ENCODE measurements at places on chromosomes 5 and 9.

GRCh38 chr9:20511686-20512085, 110.6 kb downstream of the MLLT3 start:
- no peak for DNase-seq

GRCh38 chr9:4574657-4575243, 84.5 kb downstream of the SLC1A1 start:
- no peak for DNase-seq

DNA sequence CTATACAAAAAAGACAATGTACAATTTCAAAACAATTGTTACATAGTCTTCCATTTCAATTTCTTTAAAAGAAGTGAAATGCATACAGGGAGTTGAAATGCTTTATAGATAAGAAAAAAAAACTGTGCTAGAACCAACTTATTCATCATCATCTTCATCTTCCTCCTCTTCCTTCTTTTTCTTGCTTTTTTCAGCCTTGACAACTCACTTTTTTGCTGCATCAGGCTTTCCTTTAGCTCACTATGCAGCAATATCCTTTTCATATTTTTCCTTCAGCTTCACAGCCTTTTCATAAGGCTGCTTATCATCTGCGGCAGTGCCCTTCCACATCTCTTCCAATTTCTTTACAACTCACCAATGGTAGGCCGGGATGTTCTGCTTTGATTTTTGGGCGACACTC, 4.4 kb downstream of the LHFPL2 start:
- DNase-seq, result no peak

- no peak for DNase-seq
Observed at GRCh38 chr9:98207606-98208005, 15.2 kb upstream of the CORO2A start.

- DNase-seq, result no peak
Observed at GRCh38 chr9:93001031-93001430, 53.7 kb downstream of the FGD3 start.

DNA sequence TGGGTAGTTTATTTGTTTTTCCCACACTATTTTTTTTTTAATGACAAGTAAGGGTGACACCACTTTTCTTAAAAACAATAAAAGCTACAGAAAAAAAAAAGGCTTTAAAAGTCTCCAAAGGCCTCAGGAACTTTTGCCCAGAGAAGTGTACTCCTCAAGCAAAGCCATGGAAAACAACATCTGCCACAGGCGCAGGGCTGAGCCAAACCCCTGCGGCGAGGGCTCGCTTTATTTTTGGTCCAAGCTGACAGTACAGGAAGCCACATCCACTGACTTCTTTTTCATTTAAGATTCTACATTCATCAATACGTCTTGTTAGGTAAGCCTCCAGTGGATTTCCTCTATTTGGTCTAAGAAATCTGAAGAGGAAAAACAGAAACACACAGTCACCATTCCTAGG, 51.9 kb upstream of the IFNK start:
- DNase-seq, result no peak

DNA sequence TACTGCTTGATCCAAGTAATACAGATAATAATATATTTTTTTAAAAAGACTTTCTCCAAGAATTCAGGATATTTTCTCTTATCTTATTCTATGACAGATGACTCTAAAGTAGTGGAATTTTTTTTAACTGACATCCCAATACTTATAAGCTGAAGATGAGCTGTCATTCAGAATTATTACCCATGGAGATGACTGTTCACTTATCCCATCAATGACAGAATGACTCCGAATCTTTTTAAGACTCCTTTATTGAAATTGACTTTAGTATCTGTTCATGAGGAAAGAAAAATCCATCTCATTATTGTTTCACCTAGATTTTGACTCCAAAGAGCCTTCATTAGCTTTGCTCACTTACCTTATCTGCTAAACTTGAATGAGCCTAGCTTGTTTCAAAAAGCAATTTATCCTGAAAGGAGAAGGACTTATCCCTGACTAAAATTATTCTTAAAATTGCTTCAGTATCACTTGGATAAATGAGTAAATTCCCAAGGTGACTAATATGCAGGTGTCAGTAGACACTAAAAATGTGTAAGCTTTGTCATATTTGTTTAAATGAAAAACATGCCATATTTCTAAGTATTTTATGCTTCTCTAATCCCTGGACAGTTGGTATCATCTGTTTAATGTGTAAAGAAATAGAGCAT, 146.9 kb downstream of the PLCXD3 start:
- DNase-seq, result no peak

- DNase-seq, result no peak
Observed at GRCh38 chr9:113600023-113600823, 136.7 kb downstream of the RGS3 start.

- no peak for DNase-seq
Observed at GRCh38 chr9:130233587-130233945, 32.0 kb upstream of the HMCN2 start.

GRCh38 chr5:160458806-160459800, 37.4 kb downstream of the PTTG1 start:
- no peak for DNase-seq

DNA sequence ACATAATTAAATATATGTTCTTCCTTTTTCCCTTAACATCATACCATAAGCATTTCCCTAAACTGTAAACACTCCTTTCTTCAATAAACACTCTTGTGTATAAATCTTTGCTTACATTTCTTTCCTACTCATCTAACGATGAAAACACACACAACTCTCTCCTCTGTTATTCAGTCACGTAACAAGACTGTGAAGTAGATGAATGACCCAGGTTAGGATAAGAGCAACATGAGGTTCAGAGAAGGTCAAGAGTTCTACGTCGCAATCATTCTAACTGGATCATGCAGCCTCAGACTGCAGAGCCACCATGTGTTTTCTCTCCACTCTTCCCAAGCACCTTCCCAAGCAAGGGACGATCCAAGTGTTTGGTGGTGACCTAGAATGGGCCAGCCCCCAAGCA, 70.5 kb upstream of the SPTLC1 start:
- no peak for DNase-seq

DNA sequence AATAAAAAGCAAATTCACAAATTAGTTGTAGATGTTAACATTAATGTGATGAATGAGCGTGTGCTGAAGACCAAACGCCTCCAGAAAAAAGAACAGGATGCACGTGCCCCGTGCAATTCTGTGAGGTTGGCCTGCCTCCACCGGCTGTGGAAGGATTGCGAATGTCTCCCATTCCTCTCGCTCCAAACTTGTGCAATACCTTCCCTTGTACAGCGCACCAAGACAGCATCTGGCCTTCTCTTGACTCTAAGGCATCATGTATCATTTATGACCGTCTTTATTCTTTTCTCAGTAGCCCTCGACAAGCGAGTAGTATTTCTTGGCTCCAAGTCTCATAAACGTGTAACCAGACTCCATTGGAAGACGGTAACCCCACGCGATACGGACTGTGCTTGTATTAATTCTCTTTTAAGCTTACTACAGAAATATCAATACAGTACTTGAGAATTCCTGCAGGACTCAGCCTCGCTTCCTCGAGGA, 1.5 kb upstream of the TESK1 start:
- peak; percentile 25 for DNase-seq

DNA sequence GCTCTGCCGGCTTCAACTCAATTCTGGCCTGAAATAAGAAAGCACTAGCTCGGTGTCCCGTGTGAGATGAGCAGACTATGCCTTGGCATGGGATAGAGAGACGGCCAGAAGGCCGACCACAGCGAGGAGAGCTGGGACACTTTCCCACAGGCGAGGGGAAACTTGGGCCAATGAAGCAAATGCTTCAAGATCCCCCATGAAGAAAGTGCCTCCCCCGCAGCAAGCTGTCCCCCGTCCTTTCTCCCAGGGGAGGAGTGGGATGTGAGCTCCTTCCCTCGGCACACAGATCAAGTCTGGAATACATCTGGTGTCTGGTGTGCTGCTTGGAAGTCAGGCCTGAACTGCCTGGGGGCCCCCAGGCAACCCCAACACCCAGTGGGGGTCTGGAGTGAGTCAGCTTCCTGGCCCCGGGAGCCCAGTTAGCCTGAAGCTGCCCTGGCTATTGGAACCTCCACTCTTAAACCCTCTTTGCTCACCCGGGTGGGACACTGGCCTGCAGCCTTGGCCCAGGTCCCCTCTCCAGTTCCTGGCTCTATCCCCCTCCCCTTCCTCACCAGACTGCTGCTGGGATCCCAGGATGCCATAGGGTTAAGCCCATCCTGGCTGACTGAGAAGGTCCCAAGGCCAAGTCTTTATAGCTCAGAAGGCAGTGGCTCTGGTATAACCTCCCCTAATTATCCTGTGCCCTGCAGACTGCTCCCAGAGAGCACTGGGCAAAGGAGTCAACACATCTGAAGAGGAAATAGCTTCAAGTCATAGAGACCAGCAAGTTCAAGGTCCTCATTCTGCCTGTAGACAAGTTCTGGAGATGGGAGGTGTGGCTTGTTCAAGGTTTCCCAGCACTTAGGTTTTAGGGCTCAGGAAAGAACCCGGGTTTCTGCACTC, 205.3 kb downstream of the TTLL11 start:
- no peak for DNase-seq

DNA sequence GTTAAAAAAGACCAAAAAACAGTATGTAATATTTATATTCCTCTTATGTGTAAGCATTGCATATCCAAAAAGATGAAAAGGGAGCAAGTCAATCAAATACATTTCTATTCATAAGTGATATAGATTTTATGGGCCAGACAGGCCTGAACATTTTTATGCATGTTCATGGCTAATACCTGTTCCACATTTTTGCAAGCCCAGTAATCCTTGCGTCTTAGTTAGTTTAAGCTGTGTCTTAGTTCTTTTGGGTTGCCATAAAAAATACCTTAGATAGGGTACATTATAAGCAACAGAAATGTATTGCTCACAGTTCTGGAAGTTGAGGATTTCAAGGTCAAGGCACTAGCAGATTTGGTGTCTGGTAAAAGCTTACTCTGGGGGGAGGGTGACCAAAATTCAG, 342.1 kb downstream of the TAF11L14 start:
- DNase-seq, result no peak

DNA sequence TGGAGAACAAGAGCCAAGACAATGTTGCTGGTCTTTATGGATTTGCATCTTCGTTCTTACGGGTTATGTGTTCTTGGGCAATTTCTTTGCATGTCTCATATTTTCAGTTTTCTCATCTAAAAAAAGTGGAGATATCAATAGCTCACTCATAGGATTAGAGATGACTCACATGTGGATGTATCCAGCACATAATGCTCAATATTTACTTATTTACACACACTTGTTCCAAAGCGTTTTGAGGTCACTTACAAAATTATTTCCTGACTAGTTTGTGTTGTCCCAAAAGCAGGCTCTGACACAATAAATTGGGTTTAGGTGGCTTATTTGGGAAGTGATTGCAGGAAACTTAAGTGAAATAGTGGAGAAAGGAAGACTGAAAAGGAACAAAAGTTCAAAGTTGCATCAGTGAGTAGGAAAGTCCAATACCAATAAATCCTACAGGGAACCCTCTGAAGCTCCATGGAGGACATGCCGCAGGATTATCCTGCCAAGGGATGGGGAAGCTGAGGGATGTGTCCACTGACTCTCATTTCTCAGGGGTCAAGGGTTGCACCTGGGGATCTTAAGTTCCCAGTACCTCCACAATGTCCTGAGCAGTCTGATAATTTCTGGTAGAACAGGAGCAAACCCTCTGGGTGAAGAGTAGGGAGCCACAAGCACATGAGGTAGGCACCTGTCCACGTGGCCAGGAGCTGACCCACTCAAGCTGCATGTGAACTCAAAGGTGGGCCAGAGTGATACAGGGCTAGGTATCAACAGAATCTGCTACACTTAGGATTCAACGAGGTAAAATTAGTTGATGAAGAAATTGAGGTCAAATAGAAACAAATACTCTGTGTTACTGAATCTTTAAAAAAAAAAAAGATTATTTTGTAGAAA, 37.4 kb upstream of the SLC44A1 start:
- DNase-seq, result no peak

All from CD4-positive, alpha-beta T cell treated with Interleukin-6 at 100 ng/mL for 8 hours (primary cell).